PC-9 (cell line): ENCODE measurements at places on chromosomes 5 and 9.

DNA sequence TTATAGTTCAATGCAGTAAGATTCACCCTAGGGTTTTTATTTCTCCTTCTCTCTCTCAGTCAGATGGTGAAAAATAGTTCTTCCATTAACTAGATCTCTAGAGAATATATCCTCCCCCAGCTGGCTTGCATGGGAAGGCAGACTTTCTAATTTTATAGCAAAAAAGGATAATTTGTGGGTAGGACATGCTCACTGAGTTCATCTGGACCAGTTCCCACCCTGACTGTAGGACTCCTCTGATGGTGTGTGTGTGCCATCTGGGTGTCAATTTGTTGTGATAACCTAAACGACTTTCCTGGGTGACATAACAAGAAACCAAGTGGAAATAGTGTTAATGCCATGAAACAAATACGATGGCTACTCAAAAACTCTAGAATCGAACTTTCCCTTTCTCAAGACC lies 44.9 kb downstream of the APBA1 start:
- no peak for DNase-seq

- DNase-seq = no peak
These were observed 258.3 kb upstream of the NR4A3 start for GRCh38 chr9:99563364-99563763.

DNA sequence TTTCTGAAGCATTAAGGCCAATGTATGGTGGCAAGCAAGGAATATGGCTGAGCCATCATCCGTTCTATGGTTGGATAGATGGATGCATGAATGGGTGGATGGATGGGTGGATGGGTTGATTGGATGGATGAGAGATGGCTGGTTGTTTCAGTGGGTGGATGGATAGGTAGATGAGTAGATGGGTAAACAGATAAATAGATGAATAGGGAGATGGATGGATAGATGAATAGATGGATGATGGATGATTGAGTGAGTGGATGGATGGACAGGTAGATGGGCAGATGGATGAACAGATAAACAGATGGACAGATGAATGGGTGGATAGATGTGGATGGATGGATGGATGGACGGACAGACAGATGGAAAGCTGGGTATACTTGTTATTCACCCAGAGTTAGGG lies 92.6 kb upstream of the ZNF618 start:
- DNase-seq = no peak

GRCh38 chr9:20944507-20944906 lies 86.9 kb downstream of the HACD4 start:
- DNase-seq = no peak

- DNase-seq = no peak
These were observed 4.9 kb downstream of the TMEM171 start for GRCh38 chr5:73125289-73125688.

DNA sequence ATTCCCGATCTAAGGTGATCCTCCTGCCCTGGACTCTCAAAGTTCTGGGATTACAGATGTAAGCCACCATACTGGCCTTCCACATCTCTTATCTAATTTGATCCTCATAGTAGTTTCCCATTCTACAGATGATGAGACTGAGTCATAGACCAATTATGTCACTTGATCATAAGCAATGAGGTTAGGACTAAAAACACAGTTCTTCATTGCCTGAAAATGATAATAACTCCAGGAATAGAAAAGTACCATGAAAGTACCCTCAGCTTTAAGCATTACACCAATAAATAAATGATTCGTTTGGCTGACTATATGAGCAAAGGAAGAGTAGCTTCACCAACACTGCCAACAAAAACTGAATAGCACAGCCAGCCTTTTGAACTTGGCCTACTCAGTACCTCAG lies 389.5 kb downstream of the ACTL7B start:
- no peak for DNase-seq

DNA sequence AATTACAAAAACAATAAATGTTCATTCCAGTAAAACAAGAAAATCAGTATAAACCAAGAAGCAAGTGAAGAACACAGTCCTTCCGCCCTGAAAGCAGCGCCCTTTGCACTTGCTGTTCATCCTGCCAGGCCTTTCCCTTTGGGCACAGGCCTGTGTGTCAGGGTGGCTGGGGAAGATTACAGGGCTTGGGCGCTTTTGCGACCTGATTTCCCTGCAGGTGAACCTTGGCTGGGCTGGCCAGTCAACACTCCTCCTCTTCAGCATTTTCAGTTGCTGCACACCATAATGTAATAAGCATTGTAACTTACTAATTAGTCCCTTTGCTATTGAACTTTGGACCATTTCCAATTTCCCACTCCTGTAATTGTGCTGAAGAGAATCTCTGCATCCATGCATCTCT lies 38.6 kb upstream of the TDRD7 start:
- DNase-seq = no peak

GRCh38 chr5:133425764-133426163 lies 186.6 kb downstream of the FSTL4 start:
- no peak for DNase-seq
